Mesothelial cell of epicardium (in vitro differentiated cells): ENCODE measurements at places on chromosomes 2 and 18.

- DNase-seq, result no peak
Observed at GRCh38 chr2:98487806-98488189, 43.1 kb downstream of the INPP4A start.

GRCh38 chr2:214730800-214731407, 78.6 kb downstream of the BARD1 start:
- no peak for DNase-seq

GRCh38 chr2:217562871-217563480, 439.8 kb downstream of the TNS1 start:
- no peak for DNase-seq

DNA sequence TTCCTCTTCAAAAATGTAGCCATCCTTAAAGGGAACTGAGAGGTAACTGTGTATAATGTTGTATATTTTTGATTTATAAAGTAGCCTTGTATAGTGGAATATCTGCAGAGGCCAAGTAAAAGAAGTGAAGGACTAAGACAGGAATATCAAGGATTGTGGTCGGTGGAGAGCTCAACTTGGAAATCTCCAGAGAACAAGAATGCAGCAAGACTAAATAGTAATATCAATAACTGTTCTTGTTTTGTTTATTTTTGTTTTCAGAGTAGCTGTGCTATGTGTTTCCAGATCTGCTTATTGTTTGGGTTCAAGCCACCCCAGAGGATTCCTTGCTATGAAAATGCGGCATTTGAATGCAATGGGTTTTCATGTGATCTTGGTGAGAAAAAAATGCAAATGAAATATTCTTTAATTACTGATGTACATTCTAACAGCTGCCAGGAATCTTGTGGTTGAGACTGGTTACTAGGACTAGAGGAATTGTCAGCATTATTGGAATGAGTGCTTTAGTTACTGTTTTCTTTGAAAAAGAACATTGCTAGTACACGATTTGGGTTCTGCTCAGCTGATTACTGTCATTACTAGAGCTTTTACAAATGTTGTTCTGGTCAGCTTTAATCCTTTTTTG, 25.0 kb downstream of the FASTKD2 start:
- no peak for DNase-seq

DNA sequence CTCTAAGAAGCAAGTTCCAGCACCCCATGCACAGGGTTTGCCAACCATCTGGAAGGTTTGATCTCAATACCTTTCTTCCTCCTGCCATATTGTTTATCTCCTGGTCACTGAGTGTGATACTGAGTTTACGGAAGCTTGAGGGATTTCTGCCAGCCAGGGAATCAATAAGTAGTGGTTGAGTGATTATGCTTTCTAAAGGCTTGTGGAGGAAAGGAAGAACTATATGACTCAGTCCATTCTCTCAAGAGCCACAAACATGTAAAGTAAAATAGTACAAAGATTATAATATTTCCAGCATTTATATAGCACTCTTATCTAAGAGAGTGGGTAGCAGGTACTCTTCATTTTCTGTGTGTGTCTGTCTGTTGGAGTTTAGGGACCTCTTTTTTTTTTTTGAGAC, 49.2 kb downstream of the SLC4A3 start:
- no peak for DNase-seq

GRCh38 chr2:8365331-8365910, 316.4 kb upstream of the ID2 start:
- DNase-seq, result no peak

DNA sequence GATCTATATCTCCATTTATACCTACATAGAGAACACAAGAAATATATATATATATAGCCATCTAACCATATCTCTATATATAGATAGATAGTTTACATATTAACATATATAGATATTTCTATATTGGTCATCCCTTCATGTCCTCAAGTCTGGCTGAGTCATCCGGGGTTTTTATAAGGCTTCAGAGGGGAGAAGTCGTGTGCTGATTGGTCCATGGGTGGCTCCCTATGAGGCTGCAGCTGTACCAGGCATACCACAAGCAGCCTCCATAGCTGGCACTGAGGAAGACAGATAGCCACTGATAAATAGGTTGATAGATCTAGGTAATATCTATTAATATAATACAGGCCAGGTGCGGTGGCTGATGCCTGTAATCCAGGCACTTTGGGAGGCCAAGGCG, 618.3 kb upstream of the SETBP1 start:
- DNase-seq, result no peak

DNA sequence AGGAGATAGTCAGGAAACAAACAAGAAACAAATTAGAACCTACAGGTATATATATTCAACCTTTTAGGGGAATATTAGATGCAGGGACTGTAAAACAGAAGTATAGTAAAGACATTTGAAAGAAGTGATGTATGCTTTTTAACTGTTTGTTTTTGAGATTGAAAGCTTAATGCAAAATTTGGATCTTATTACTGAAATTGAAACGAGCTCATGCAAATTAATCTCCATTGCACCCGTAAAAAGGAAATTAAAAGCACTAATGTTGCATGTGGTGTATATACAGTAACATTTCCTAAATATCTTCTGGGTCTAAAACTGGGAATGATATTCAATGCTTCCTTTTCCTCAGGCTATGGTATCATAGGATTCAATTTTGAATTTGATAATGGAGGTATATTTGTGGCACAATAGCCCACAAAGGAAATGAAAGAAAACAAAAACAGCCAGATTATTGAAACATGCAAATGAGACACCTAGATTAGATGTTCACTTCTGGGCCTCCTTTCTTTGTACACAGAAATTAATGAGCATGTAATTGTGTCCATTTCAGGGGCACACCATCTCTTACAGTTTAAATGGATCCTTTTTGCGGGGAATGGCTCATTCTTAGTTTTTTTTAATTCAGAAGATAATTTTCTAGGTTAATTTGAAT, 1.6 kb upstream of the ELOA2 start:
- DNase-seq, result no peak

- DNase-seq, result peak; percentile 39
Observed at GRCh38 chr18:9334973-9335696, 562 bp downstream of the TWSG1 start.

GRCh38 chr18:3422905-3423304, 27.1 kb upstream of the TGIF1 start:
- no peak for DNase-seq

DNA sequence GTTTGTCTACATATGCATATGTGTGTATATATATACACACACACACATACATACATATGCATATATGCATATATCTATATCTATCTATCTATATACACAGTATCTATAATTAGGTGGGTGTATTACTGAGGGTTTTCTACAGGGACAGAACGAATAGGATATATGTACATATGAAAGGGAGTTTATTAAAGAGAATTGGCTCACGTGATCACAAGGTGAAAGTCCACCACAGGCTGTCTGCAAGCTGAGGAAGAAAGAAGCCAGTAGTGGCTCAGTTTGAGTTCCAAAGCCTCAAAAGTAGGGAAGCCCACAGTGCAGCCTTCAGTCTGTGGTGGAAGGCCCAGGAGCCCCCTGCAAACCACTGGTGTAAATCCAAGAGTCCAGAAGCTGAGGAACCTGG, 756.0 kb upstream of the ACVR2A start:
- DNase-seq, result no peak

DNA sequence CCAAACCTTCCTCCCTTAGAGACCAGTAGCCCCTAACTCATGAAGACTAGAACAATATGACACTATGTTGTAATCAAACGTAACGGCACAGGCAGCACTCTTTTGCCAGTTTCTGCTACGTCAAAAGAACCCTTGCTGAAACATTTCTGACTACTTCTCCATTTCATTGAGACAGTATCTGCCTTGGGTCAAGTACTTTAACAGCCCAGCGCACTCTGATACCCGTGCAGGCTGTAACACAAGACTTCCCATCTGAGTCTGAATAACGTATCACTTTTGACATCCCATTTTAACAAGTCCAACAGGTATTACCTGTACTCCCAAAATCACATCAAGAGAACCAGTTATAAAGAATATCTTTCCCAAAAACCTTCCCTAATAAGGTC, 38.4 kb downstream of the TBC1D8 start:
- DNase-seq, result no peak

GRCh38 chr2:113962692-113963480, 73.0 kb downstream of the ACTR3 start:
- DNase-seq, result no peak

- no peak for DNase-seq
Observed at GRCh38 chr2:13102397-13103063, 385.8 kb downstream of the TRIB2 start.

- DNase-seq, result no peak
Observed at GRCh38 chr18:76592981-76593381, 97.9 kb upstream of the ZNF516 start.

GRCh38 chr18:30334781-30335180, 707.8 kb downstream of the DSC3 start:
- DNase-seq, result no peak

DNA sequence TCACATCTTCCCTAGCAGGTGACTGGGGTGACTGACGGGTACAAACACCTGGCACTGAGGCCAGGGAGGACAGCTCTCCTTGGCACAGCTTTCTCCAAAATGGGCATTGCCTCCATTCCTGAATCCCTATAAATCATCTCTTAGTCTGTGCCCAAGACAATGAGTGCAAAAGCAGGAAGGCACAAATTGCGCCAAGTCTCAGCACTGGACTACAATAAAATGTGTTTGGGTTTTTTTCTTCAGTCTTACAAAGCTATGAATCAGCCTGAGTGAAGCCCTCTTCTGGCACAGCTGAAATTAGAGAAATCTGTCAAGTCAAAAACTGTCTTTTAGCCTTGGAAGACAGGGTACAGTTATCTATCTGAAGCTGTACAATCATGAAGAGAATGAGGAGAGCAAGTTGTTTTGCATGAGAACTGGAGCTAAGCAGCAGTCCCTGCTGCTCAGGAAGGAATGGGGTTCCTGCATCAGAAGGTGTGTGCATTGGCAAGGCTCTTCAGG, 90.8 kb downstream of the EPB41L3 start:
- no peak for DNase-seq

DNA sequence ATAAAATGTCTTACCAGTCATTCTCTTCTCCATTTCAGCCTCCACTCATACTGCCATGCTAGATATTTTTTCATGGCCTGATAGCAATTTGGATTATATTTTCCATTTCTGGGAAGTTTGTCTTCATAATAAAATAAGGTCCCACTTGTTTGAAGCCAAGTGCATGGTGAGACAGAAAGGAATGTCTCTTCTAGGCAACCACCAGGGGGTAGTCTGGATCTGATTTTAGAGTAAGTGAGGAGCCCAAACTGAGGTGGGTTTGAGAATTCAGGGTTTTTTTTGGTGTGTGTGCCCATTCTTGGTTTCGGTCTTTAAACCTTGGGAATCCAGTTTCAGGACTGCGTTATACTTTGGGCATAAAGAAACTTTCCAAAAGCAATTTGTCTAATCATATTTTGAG, 315.5 kb downstream of the RPRM start:
- DNase-seq, result no peak

DNA sequence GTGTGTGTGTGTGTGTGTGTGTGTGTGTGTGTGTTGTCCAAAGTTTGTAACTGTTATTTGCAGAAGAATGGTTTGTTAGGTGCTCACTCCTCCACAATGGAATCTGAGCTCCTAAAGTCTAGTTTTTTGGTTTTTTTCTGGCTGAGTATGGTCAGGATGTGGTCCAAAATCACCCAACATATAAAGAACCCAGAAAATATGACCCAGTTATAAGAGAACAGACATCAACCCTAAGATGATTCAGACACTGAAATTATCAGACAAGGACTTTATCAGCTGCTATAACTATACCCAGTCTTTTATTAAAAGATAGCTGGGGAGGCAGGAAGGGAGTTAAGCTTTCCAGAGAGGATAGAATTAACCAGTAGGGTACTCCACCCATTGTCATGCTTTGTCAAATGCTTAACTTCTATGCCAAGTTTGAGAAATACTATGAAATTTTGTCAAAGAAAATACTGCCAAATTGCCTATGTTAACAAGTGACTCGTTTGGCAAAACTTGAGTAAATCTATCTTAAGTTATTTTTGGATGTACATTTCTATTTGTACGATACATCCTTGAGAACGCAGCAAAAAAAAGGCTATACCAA, 57.5 kb downstream of the TANK start:
- no peak for DNase-seq

- DNase-seq, result no peak
Observed at GRCh38 chr18:51137891-51138290, 59.6 kb downstream of the MEX3C start.

DNA sequence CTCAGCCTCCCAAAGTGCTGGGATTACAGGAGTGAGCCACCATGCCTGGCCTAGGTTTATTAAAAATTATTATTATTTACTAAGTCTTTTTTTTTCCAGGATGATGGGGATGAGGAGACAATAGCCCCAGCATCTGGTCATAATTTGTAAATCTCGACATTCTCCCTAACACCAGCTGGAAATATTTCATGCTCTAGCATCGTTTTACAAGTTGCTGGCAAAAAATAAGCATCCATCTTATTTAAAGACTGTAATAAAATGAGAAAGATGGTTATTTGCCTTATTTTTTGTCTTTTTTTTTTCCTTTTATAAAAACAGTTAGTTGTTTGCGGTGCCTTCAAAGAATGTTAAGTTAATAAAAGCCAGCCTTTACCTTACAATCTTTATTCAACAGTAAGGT, 56.7 kb downstream of the SF3B1 start:
- DNase-seq, result no peak

DNA sequence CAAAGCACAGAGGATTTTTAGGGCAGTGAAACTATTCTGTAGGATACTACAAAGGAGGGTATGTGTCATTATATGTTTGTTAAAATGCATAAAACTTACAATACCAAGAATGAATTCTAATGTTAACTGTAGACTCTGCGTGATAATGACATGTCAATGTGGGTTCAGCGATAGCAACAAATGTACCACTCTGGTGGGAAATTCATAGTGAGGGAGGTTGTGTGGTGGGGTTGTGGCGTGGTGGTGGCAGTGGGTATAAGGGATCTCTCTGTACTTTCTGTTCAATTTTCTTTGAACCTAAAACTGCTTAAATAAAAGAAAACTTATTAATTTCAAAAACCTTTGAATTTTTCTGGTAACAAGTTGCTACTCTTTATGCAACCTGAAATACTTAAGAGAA, 99.3 kb upstream of the SLC38A11 start:
- DNase-seq, result no peak

DNA sequence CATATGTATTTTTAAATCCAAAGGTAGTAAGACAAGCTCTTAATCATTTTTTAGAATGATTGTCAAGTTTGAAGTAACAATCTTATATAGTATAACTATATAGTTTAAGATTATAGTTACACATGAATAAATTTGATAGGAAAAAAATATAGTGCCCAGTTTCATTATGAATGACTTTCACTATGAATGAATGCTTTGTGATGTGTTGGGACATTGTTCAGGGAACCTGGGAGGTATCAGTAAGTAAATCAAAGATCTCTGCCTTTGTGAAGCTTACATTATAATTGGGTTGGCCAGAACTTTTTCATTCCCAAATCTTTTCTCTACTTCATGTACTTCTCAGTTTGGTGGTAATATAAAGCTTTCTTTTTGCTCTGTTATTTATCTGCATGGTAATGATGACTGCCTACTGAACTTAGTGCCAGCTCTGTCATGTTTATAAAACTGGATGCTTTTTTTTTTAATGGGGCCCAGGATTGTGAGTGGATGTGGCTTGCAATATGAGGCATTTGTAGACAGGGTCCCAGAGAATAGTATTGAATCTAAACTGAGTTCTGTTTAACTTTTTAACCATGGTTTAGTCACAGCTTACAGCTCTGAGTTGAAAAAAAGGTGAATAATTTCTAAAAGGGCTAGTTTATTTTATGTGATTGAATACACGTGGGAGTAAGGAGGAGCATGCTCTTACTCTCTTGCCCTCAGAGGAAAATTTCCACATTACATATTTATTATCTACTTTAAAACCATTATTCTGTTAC, 23.3 kb downstream of the GLS start:
- DNase-seq, result no peak

- DNase-seq, result no peak
Observed at GRCh38 chr2:43537137-43537536, 58.7 kb downstream of the THADA start.

- no peak for DNase-seq
Observed at GRCh38 chr2:102179061-102179460, 7.8 kb upstream of the IL1RL2 start.
